ENCODE measurements at places on chromosomes 11 and 22.
A peak's percentile ranks its signal among the peaks of the same experiment; 100 is the strongest.

DNA sequence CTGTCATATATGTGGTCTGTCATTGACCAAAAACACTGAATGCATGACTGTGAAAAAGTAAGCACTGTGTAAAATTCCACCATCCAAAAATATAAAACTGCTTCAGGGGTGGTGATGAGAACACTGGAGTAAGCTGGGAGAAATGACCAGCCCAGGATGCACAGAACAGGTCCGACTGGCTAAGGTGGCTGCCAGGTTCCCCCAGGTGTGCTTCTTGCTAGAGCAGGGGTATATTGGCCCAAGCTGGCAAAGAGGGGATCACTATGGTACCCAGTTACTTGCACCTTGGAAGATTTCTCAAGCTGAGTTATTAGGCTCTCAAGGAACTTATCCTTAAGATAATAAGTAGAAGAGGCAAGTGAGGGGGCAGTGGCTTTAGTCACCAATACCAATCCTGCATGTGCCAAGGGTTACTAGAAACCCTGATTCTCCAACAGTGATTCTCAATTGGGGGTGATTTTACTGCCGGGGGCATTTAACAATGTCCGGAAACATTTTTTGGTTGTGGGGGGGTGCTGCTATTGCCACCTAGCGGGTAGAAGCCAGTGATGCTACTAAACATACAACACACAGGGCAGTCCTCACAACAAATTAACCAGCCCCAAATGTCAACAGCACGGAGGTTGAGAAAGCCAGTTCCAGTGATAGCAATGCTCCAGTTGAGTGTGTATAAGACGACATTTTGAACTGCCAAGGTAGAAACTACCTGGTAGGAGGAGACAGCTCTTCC lies 15.7 kb downstream of the SNU13 start:
- peak; percentile 43 for DNase-seq

DNA sequence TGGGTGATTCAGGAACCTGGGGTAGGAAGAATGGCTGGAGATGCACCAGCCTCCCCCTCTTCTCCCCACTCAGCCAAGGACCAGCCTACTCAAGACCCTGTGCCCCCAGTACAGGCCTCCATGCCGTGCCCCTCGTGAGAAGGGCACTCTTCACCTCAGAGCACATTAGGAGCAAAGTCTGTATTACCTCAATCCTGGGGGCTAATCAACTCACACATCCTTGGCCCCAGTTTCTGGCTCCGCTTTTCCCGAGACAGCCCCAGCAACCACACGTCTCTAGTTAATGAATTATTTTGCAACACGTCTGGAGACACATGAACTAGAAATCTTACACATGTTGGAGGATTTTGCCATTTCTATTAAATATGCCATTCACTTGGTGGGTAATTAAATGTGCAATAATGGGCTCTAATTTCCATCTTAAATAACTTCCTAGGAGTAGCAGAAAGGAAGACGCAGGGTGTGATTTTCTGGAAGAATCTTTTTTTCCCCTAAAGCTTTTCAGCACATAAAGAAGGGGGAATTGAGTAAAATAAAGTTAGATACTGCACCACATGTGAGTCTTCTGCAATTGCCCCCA lies 63.0 kb downstream of the TMPRSS5 start:
- DNase-seq: no peak

GRCh38 chr22:46609175-46609690 lies 11.0 kb upstream of the GRAMD4 start:
- no peak for DNase-seq

GRCh38 chr22:35972559-35972958 lies 56.1 kb downstream of the RBFOX2 start:
- no peak for DNase-seq

GRCh38 chr11:8183111-8183510 lies 14.3 kb upstream of the RIC3 start:
- DNase-seq: no peak

- DNase-seq: no peak
Observed at GRCh38 chr11:120709808-120710207, 198.3 kb downstream of the GRIK4 start.

DNA sequence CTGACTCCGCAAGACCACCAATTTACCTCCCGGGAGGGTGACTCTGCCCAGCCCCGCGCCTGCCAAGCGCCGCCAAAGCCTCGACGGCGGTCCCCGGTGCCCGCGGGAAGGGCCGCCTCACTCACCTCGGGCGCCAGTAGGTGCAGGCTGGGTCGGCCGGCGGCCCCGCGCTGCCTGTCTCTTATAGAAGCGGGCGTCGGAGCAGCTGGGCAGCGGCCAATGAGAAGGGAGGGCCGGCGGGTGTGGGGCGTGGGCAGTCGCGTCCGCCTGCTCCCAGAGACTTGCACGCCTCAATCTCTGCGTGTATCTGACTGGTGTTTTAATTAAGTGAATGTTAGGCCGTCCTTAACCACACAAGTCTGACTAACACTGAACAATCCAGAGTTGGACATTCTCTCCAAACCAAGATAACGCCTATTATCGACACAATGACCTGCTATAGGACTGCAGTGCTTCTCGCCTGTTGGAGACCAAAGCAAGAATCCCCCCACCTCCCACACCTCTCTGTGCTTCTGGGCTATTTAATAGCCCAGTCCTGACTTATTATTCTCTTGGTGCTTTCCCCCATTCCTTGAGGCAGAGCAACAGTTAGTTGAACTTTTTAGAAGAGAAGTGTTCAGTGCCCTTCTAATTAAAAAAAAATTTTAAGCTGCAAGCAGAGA lies at the start of gene TPH1:
TPH1 (minus strand) TSS at position 154 of the 662 bp plus-strand sequence. CDS start 5,507 bp downstream, outside the sequence.
- DNase-seq: peak; percentile 59

GRCh38 chr11:78019808-78020207 lies 3.3 kb downstream of the KCTD14 start:
- peak; percentile 48 for DNase-seq

GRCh38 chr22:33034753-33035152 lies 23.4 kb downstream of the SYN3 start:
- no peak for DNase-seq

DNA sequence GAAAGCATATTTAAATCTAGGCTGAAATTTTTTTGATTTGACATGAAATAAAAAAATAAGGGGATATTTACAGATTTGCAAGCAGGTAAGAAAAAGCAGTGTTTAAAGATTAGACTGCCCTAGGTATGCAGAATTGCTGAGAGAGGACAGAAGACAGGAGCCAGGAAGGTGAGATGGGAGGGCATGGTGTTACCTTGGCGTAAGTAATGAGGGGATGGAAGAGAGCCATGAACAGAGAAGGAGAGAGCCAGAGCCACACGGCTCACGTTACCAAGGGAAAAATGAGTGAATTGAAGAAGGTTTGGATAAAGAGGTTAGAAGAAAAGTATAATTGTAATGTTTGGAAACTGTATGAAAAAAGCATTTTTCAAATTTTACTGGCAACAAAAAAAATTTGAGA lies 904.3 kb downstream of the OPCML start:
- no peak for DNase-seq

DNA sequence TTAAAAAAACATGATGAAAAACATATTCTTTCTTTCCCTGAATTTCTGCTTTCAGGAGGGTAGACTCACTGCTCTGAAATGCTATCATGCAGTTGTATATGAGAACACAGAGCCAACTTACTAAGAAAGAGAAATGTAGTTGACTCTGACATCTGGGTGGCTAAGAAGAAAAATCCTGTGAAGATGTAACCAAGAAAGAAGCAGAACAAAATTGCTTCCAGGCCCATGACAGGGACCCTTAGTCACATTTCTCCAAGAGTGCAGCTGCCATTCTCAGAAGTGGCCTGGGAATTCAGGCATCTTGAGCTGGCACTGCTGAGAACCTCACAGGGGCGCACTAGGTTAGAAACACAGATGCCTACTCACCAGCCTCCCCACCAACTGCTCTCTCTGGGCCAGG lies 73.6 kb downstream of the RPL27A start:
- DNase-seq: no peak

GRCh38 chr22:26597026-26597425 lies 7.1 kb upstream of the TPST2 start:
- DNase-seq: no peak

- peak; percentile 93 for DNase-seq
Observed at GRCh38 chr11:27468209-27468994, 4.2 kb downstream of the LGR4 start.

- DNase-seq: no peak
Observed at GRCh38 chr11:62713343-62713742, 5.9 kb downstream of the GNG3 start.
